ENCODE measurements at places on chromosomes 6 and 20.
A peak's percentile ranks its signal among the peaks of the same experiment; 100 is the strongest.

GRCh38 chr6:164097551-164098398 lies 683.3 kb downstream of the QKI start:
- DNase-seq: peak; percentile 69

DNA sequence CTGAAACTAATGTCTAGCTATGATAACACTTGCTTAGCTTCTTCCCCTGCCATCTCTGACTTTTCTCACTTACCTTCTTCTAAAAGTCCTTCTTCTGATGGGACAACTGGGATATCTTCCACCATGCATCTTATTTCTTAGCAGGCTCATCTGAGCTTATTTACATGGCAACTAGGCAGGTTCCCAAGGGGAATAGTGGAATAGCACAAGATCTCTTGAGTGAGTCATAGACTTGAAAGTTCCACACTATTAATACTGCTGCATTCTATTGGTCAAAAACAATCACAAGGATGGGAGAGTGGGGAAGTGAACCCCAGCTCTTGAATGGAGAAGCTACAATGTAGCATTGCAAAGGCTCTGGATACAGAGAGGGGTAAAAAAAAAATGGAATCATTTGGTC lies 142.1 kb downstream of the HAO1 start:
- no peak for DNase-seq

DNA sequence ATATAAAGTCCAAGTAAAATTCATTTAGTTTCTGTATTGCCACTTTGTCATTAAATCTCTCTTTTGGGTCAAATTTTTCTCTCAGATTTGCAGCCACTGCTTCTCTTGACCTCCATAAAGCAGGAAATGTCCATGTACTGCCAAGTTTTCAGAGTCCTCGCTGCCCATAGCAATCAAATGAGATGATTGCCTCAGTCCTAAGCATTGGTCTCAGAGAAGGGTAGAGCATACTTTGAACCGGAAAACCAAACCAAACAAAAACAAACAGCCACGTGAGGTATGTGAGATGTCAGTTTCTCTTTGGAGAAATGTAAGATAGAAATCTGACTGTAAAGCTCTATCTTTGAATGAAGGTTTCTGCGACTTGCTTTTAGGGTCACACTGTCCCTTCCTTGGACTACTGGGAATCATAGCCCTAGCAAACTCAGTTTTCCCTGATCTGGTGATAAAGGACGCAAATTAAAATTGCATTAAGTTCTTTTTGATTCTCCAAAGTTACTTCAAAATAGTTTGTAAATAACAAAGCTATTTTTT lies 505.4 kb upstream of the CITED2 start:
- peak; percentile 36 for DNase-seq

DNA sequence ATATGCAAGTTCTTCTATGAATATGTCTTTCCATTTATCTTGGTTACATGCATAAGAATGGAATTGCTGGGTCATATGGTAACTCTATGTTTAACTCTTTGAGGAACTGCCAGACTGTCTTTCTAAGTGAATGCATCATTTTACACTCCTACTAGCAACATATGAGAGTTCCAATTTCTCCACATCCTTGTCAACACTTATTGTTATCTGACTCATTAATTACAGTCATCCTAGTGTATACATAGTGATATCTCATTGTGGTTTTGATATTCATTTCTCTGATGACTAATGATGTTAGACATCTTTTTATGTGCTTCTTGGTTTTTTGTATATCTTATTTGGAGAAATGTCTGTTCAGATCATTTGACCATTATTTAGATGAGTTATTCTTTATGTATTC lies 96.7 kb upstream of the LAMP5 start:
- DNase-seq: peak; percentile 88

DNA sequence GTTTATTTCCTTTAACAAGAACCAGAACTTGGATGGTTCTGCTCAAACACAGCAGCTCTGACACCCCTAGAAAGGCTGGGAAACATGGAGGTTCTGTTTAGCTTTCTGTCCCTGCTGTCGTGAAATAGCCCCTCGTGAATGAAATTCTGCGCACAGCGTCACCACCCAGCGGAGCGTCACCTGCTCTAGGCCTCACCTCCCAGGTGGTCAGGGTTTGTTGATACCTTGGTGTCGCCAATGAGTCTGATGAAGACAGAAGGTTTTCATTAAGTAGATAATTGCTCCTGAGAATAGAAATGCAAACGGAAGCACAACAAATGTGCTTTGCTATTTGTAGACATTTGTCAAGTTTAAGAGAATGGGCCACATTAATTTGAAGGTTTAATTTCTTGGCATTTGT lies 135.1 kb downstream of the EDN3 start:
- no peak for DNase-seq

DNA sequence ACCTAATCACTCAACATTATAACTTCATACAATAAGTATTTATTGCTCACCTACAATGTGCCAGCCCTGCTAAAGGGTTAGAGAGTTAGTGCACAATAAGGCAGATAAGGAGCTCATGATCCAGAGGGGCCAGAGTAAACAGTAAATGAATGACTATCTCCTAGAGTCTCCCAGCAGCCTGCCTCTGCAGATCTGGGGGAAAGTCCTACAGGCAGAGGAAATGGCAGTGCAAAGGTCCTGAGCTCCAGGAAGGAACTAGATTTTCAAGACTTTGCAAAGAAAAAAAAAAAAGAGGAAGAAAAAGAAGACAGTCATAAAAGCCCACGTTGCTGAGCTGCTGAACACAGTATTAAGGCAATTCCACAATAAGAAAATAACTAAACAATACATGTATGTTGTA lies 160.1 kb downstream of the SIM1 start:
- DNase-seq: peak; percentile 42

GRCh38 chr6:157120534-157121232 lies 202.6 kb downstream of the TMEM242 start:
- DNase-seq: no peak

DNA sequence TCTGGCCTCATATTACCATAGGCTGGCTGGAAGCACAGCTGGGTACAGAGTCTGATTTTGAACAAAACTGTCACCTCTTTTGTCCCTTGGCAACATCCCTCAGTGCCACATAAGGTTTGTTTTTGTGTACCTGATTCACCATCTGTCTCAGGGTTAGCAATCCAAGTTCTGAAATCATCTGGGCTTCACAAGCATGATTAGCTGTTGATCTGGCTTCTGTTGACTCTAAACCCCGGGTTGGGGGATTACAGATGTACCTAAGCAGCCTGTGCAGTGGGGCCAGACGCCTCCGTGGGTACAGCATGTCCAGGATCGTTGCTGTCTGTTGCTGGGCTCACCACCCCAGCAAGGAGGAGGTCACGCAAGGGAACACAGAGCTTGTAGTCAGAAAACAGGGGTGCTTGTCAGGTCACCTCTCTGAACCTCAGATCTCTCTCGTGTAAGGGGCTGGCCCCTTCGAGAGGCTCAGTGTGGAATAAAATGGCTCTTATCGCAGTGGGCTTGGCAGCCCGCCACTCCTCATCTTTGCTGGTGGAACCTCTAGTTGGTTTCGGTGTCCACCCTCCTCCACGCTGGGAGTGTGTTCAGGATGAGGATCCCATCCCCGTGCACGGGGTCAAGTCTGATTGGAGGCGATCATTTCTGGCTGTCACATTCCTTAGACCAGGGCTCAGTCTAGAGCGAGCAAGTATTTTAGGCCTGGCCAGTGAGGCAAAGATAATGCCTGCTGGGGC lies 39.2 kb upstream of the ZNF831 start:
- no peak for DNase-seq

DNA sequence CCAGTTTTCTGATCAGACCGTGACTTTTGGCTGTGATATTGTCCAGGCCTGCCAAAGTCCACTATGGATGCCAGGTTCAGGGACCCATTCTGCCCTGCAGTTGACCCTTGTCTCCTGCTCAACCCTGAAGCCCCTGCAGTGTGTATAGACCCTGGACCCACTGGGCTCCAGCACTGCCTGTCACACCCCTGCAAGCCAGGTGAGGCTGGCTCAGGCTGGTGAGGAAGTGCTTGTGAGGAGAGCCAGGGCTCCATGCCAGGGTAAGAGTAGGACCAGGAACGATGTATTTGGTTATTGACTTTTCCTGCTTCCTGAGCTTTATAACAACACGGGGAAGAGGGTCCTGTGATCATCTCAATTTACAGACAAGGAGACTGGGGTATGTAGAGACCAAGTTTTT lies 19.1 kb upstream of the CD93 start:
- no peak for DNase-seq

GRCh38 chr6:111361648-111362047 lies 121.4 kb downstream of the REV3L start:
- peak; percentile 45 for DNase-seq
